ENCODE measurements at places on chromosomes 5 and 9. TPM values are rescaled to one million over a fixed set of nuclear protein-coding genes. Genes with fewer than 3 reads are reported as not detected.

- no peaks in the 10 kb centered on the region for H3K36me3 ChIP-seq
- no peak overlapping the region for H3K4me3 ChIP-seq
- peaks cover 6% of the 10 kb centered on the region for H3K4me1 ChIP-seq
- no peak overlapping the region for H3K27ac ChIP-seq
Measured at GRCh38 chr9:27425827-27426510, 98.1 kb upstream of the IFNK start.

GRCh38 chr5:17204133-17204489, 13.3 kb upstream of the BASP1 start:
- H3K27ac ChIP-seq, result no peak overlapping the region
- no peaks in the 10 kb centered on the region for H3K27me3 ChIP-seq
- no peaks in the 10 kb centered on the region for H3K36me3 ChIP-seq

The CBY3 gene
- not detected for total RNA-seq

GRCh38 chr5:97840643-97841042, 657.6 kb upstream of the RIOK2 start:
- H3K36me3 ChIP-seq, result no peaks in the 10 kb centered on the region
- H3K27me3 ChIP-seq, result no peaks in the 10 kb centered on the region
- DNase-seq, result no peak
- no peak overlapping the region for H3K4me3 ChIP-seq

The SAXO1 gene
- not detected for total RNA-seq
